ENCODE measurements at places on chromosomes 1 and 21. TPM values are rescaled to one million over a fixed set of nuclear protein-coding genes. Genes with fewer than 3 reads are reported as not detected.

DNA sequence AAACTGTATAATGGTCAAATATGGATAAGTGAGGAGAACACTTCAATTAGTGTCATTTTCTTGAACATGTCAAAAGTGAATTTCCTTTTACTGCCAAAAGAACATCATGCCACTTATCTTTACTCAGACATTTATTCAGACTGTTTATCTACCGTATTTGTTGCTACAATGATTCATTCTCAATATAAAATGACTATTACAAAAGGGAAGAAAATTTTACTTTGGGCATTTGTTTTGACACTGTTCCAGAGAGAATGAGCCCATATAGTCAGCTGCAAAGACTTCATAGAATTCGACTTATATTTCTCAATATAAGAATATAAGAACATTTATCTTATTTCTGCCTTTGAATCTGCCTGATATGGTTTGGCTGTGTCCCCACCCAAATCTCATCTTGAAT, 1699.1 kb downstream of the BRINP3 start:
- DNase-seq = no peak

- no peak for DNase-seq
Measured at GRCh38 chr1:243735457-243735856, 114.6 kb downstream of the AKT3 start.

DNA sequence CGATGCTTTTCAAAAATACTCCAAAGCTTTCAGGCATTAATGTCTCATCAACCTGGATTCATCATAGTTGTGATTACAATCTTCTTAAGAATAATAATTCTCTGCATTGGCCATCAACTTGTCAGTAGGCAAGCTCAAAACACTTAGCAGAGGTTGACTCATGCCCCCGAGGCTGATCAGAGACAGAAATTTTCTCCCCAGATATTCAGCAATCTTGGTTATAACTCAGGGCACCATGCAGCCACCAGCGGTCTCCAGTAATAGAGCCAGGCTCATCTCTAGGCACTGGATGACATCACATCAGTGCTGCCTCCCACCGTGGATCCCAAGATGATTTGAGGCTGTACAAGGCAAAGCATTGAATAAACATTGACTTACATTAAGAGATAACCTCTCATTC, 14.3 kb upstream of the IFFO2 start:
- DNase-seq = peak; percentile 60

- no peak for DNase-seq
Measured at GRCh38 chr1:68234094-68234493, 1.8 kb upstream of the WLS start.

GRCh38 chr1:118947790-118948189, 40.4 kb downstream of the TBX15 start:
- DNase-seq = peak; percentile 58

GRCh38 chr1:221309723-221310122, 430.5 kb downstream of the HLX start:
- no peak for DNase-seq

- no peak for DNase-seq
Measured at GRCh38 chr1:81228926-81229325, 571.8 kb upstream of the ADGRL2 start.

- DNase-seq = no peak
Measured at GRCh38 chr1:176479971-176480370, 17.0 kb downstream of the PAPPA2 start.

DNA sequence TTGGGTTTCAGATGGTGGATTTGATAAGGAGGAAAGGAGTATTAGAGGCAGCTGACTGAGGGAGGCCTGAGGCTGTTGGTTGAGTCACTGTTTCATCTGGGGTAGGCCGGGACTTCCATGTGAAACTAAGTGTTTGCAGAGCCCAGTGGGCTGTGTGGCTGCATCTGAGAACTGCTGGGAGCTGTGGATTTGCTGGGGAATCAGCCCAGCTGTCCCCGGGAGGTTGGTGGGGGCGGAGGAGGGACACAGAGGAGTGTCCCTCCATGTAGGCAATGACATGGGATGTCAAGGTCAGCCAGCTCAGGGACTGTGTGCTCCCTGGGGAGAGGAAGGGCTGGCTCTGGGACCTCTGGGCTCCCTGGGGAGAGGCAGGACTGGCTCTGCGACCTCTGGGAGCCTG, 36.4 kb downstream of the SLC2A7 start:
- DNase-seq = peak; percentile 51

DNA sequence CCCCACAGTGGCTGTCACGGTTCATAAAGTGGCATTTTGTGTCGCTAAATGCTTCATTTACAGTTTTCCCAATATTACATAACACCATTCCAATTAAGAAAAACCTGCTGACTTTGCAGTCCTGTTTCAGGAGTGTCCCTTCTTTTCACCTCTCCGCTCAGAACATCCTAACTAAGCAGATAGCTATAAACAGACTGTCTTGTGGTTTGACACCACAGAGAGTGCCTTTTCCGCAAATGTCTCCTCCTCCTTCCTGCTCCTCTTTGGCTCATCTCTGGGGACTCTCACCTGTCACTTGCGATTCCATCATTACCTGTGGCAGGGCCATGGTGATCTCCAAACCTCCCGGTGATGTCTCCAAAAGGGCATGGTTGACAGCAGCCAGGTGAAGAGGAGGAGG, 119.0 kb downstream of the CNIH3 start:
- no peak for DNase-seq

Gene RNF11
- total RNA-seq = 89.8 TPM

Gene GFI1
- total RNA-seq = not detected

Gene OR2L2
- 0.19 TPM for total RNA-seq

Measured in mammary epithelial cell (primary cell).